Aorta (tissue), 5 donors: ENCODE measurements at places on chromosomes 12 and 14. TPM values are rescaled to one million over a fixed set of nuclear protein-coding genes. Genes with fewer than 3 reads are reported as not detected.

COQ5 gene
- 18.3 TPM for total RNA-seq

SYNDIG1L gene
- total RNA-seq, result 0.94 TPM

DNA sequence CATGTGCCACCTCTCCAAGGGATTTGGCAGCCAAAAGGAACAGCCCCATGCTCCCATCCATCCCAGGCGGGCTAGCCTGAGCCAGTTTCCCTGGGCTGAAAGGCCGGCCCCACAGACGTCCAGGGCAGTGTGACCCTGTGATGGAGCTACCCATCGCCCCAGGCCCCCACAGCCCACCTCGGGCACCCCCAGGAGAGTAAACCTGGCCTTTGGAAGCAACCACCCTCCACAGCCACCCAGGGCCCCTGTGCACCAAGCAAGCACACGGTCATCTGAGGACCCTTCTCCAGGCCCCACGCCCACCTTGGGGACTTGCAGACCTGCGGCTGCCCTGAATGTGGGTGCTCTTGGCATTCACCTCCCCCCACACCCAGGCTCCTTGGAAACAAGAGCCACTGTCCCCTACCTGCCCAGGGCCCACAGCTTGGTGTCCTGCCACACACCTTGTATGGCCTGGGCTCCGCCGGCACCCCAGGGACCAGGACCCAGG, 8.4 kb downstream of the AHNAK2 start:
- no peaks in the 10 kb centered on the region for H3K27me3 ChIP-seq
- no peaks in the 10 kb centered on the region for H3K36me3 ChIP-seq
- DNase-seq, result no peak
- H3K27ac ChIP-seq, result no peak overlapping the region
- H3K4me1 ChIP-seq, result no peaks in the 10 kb centered on the region
- no peak overlapping the region for H3K4me3 ChIP-seq

DNA sequence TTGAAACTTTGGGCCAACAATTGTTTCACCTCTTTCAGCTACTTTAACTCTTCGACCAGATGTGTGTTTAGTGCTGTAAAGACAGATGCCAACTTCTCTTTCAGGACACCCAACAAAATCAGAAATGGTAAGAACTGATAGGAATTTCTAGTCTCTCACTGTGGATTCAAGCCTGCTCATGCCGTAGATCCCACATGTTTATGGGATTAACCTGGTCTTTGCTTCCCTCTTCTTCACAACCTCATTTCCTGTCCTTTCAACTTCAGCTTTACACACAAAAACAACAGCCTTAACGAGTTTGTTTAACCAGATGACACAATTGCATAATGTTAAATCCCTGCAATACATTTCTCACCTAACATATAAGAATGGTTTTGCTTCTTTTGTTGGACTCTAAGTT, 1031.9 kb upstream of the LRFN5 start:
- DNase-seq, result no peak
- no peak overlapping the region for H3K27ac ChIP-seq
- H3K36me3 ChIP-seq, result no peaks in the 10 kb centered on the region
